NCI-H2107 (cell line): ENCODE measurements at places on chromosomes 3 and 15.

- DNase-seq: no peak
Measured at GRCh38 chr3:10956986-10957385, 35.6 kb upstream of the SLC6A1 start.

- DNase-seq: no peak
Measured at GRCh38 chr15:68512598-68512997, 66.2 kb upstream of the CORO2B start.

DNA sequence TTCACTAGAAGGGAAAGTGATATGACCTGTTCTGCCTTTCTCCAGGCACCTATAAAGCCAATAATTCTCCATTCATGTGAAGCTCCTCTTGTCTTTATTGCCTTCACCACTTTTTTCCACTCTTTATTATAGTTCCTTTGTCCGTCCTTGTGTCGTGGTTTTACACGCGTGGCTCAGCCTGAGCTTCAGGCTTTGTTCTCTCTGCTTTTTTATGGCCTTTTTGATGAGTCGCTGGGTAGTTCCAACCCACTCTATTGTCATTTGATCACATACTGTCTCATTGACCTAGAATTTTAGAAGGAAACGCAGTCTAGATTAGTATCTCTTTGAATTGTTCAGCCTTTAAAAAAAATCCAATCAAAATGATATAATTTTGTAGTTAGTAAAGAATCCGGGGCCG lies 403.2 kb downstream of the PTPRG start:
- no peak for DNase-seq

GRCh38 chr15:48442011-48442410 lies 110.8 kb downstream of the DUT start:
- no peak for DNase-seq

- DNase-seq: no peak
Measured at GRCh38 chr3:180382638-180383180, 219.3 kb upstream of the TTC14 start.

GRCh38 chr3:94150113-94150512 lies 87.3 kb downstream of the NSUN3 start:
- no peak for DNase-seq

DNA sequence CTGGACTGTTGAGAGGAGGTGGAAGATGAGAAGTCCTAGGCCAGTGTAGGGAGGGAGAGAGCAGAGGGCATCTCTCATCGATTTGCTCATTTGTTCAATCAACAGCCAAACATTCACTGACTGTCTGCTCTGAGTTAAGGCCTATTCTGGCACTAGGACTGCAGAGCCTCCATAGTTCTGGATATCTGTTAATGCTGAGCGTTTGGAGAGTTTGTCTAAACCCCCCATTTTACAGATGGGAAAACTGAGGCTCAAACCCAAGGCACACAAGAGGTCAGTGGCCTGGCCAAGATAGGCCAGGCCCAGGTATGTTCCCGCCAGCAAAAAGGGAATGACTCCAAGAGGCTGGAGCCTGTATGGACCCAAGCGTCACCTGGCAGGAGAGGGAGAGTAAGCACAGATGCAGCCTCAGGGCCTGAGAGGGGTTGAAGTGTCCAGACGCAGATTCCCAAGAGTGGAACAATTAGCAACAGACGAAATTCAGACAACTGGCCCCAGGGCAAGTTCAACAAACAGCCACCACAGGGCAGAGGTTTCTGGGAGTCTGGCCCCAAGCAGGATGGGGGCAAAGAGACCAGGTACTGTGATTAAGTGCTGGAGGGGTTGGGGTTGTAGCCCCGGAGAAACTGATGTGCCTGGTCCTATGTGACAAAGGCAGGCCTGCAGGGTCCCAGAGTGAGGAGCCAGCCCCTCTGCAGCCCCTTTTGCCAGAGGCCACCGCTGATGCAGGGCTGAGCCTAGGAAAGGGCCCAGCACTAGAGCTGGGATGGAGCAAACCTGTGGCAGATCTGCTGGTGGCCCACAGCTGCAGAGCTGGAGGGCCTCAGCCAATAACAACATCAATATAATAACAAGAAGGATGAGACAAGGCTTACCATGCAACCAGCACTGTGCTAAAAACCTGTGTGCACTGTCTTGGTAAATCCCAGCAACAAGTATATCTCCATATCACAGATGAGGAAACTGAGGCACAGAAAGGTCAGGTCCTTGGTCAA lies 245.1 kb upstream of the TLE3 start:
- no peak for DNase-seq
